Dermis blood vessel endothelial cell (primary cell): ENCODE measurements at places on chromosomes 3 and 15.

GRCh38 chr15:42482701-42483100 is 8.2 kb downstream of the ZNF106 start:
- no peak for DNase-seq

GRCh38 chr3:147360646-147361453 is 45.5 kb downstream of the ZIC4 start:
- peak; percentile 16 for DNase-seq

DNA sequence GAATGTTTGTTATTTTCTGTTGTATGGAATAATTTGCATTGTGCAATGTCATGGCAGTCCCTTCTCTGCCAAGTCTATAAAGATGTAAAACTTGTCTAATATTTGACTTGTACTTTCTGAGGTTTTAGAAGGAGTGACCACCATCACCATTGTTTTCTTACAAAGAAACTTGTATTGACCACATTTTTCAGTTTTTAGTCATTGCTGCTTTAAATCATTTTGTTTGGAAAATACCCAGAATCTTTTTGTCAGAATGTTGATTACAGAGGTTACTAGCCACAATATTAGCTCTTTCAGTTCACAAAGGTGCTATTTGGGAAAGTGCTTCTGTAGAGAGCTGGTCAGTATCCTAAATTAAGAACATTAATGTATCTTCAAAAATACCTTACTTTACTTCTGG is 532.4 kb upstream of the GBE1 start:
- DNase-seq = no peak

DNA sequence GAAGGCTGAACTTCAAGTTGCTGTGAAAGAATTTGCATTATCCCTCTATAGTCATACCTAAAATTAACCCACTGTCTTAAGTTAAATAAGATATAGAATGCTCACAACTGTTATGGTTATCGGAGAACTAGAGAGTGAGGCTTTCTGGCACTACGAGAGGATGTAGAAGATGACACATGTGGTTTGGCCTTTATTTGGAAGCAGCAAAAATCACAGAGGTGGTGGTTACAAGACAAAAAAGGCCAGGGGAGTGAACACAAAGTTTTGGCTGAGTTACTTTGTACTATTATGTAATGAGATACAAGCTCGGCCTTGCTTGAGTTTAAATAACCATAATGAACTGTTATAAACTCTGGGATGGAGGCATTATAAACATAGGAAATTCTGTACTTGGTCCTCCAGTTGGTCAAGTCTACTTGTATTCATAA is 78.3 kb upstream of the ICE2 start:
- DNase-seq = no peak

DNA sequence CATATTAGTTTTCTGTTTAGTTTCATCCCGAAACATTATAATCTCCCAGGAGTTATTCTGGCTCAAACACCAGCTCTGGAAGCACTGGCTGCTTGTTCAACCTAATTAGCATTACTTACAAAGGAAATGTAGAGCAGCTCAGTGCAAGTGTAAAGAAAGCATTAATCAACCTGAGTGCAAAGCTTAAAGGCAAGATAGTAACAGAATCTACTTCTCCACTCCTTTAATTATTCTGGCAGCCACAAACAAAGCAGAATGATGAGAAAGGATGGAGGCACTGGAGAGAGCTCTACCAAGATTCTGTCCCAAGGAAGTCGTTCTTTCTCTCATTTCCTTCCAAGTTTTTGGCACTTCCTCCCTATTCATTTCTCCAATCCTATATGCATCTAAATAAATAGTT is 1384.0 kb downstream of the ZPLD1 start:
- no peak for DNase-seq

GRCh38 chr15:34850121-34850520 is 54.8 kb upstream of the ACTC1 start:
- DNase-seq = no peak

DNA sequence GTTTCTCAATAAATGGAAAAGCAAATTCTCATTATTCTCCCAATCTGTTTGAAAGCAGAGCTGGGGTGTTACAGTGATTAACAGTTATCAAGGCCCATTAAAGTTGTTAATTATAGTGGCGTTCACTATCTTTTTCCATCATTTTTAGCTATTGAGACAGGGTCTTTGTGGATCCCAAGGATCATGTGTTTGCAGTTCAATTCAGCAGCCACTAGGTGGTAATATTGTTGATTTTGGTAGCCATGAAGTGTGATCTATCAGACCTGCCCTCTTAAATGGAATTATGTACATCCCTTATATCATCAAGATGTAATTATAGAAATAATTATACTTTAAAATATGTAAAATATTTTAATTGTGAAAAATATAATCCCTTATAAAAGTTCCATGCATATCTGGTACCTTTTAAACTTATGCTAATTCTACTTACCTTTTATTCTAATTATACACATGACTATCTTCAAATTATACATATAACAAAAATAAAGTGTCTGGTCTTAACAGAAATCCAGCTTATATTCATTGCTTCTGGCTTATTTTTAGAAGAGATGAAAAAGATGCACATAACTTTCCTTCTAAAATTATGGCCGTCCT is 126.4 kb downstream of the GREM1 start:
- DNase-seq = peak; percentile 72

- no peak for DNase-seq
Measured at GRCh38 chr15:34733621-34734020, 21.2 kb downstream of the GJD2 start.

DNA sequence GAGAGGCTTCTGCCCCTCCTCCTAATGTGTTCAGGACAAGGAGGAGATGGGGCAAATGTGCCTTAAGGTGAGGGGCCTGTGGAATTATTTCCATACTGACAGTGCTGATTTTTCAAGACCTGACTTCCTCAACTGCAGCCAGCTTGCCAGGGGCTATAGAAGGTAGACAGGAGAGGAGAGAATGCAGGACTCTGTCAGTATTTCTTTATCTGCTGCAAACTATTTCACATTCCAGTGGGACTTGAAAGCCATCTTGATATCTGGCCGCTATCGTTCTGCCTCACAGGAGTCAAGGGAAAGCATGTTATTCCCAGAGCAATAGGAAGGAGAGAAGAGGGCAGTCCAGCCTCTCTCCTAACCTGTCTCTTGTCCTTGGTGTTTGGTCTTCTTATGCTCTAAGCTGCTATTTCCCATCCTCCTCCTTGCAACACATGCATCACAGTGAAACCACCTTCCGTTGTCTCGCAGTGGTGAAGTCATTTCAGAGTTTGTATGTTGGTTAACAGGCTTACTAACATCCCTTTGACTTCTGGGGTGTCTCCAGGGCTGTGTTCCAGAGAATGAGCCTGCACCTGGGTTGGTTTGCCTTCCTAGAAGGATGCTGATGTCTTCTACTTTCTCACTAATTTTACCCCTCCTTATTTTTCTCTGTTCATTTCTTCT is 95.1 kb upstream of the MRPS22 start:
- DNase-seq = no peak
